ENCODE measurements at places on chromosomes 5 and 9.

GRCh38 chr5:9249231-9249630, 296.6 kb downstream of the SEMA5A start:
- no peak for DNase-seq

DNA sequence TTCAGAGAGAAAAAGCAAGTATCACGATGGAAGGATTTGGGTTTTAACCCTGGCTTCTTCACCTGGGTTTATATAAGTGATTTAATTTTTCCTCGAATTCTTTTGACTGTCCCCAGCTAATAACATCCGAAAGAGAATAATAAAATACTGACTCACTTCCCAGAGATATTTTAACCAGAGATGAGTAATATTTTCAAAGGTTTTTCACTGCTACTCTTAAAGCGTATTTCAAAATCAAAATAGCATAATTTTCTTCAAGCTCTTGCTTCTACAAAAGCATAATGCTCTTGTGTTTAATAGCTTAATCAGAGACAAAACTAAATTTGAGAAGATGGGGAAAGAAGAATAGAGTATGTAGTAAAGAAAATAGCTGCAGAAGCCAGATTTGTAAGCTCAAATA, 215.2 kb upstream of the PTGER4 start:
- DNase-seq, result no peak

GRCh38 chr9:120603010-120603409, 23.0 kb upstream of the CDK5RAP2 start:
- no peak for DNase-seq

DNA sequence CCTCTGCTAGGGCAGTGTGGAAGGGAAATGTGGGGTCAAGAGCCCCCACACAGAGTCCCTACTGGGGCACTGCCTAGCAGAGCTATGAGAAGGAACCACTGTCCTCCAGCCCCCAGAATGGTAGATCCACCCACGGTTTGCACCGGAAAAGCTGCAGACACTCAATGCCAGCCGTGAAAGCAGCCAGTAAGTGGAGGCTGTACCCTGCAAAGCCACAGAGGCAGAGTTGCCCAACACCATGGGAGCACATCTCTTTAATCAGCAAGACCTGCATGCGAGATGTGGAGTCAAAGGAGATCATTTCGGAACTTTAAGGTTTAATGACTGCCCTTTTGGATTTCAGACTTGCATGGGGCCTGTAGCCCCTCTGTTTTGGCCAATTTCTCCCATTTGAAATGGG, 52.2 kb downstream of the GKAP1 start:
- DNase-seq, result no peak

GRCh38 chr5:64595031-64595855, 89.4 kb downstream of the RGS7BP start:
- no peak for DNase-seq

GRCh38 chr9:121269642-121270254, 1.8 kb downstream of the GSN start:
- no peak for DNase-seq

DNA sequence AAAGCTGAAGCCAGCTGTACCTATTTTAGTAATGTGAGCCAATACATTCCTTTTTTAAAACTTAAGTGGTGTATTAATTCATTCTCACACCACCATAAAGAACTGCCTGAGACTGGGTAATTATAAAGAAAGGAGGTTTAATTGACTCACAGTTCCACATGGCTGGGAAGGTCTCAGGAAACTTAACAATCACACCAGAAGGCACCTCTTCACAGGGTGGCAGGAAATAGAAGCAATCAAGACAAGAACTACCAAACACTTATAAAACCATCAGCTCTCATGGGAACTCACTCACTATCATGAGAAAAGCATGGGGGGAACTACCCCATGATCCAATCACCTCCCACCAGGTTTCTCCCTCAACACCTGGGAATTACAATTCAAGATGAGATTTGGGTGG, 21.0 kb downstream of the ESM1 start:
- no peak for DNase-seq

DNA sequence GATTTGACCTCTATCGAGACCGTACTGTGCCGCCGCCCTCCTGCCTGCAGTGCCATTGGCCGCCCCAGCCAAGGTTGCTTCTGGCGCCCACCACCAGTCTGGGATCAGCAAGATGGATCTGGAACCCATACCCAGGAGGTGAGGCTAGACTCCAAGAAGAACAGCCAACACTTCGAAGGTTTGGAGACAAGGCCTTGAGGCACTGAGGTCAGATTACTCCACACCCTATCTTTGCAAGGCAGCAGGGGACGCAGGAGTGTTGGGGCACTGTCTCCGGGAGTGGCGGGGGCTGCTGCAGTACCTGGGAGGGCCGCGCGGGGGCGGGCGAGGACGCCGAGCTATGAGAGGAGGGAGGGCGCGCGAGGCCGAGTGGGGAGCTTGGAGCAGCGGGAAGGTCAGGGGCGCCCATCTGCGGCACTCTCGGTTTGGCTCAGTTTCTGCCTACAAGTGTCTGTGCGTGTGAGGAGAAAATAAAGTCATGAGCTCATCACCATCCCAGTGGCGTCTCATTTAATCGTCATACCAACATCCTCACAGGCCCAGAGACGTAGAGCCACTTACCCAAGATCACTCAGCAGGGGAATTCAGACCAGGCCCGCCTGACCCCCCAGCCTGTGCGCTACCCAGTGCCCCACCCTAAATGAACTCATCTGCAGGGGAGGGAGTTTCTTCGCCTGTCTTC, 20.5 kb upstream of the PSD2 start:
- peak; percentile 77 for DNase-seq

GRCh38 chr5:113081881-113082546, 105.4 kb downstream of the DCP2 start:
- DNase-seq, result peak; percentile 30

DNA sequence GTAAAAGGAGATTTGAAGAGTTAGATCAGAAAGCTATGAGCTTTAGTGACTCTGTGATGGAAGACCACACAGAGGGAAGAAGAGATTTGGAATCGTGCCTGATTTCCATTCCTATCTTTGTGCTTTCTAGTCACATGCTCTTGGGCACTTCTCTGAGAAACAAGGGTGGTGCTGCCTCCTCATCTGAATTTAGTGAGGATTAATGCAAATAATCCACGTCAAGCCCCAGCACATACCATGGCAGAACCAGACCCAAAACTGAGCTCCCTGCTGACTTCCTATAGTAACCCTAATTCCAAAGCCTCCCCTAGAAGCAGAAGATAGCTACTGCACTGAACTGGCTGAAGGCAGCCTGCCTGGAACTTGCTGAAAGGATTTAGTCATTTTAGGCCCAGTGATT, 17.7 kb downstream of the SLC45A2 start:
- no peak for DNase-seq

DNA sequence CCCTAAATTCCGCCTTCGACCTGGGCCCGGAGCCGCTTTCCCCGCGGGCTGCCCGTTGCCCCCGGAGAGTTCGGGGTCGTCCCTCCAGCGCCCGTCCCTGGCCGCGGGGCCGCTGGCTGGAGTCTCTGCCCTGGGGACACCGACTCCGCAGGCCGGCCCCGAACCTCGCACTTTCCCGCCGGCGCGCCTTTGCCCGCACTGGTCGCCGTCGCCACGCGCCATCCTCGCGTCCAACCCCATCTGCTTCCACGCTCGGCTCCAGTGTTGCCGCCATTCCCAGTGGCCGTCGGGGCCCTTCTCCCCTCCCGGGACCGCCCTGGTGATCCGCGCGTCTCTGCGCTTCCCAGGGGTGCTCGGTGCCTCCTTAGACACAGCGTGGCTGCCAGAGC, 11.0 kb downstream of the LHX3 start:
- DNase-seq, result no peak

- DNase-seq, result peak; percentile 67
These were observed 539.5 kb downstream of the EBF1 start for GRCh38 chr5:158560170-158560569.

GRCh38 chr5:117220730-117221129, 646.1 kb upstream of the SEMA6A start:
- no peak for DNase-seq

- DNase-seq, result no peak
These were observed 360.6 kb downstream of the PLK2 start for GRCh38 chr5:58099257-58099656.

- DNase-seq, result no peak
These were observed 350.8 kb downstream of the NFIB start for GRCh38 chr9:13963005-13963653.

DNA sequence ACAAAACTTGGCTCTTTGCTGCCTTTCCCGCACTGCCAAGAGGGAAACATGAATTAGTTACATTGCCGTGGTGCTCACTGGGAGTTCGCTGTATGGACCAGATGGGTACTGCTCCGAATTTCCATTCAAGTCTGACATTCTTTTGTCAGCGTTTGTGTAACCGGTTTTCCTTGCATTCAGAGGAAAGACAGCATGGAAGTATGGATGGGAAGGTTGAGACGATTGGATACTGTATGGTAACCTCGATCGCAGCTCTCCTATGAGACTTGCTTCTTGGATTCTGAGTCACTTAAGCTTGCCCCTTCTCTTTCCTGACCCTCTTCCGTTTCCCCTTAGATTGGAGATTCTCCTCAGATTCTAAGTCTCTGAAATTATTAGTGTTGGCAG, 625 bp upstream of the UBLCP1 start:
- peak; percentile 24 for DNase-seq

DNA sequence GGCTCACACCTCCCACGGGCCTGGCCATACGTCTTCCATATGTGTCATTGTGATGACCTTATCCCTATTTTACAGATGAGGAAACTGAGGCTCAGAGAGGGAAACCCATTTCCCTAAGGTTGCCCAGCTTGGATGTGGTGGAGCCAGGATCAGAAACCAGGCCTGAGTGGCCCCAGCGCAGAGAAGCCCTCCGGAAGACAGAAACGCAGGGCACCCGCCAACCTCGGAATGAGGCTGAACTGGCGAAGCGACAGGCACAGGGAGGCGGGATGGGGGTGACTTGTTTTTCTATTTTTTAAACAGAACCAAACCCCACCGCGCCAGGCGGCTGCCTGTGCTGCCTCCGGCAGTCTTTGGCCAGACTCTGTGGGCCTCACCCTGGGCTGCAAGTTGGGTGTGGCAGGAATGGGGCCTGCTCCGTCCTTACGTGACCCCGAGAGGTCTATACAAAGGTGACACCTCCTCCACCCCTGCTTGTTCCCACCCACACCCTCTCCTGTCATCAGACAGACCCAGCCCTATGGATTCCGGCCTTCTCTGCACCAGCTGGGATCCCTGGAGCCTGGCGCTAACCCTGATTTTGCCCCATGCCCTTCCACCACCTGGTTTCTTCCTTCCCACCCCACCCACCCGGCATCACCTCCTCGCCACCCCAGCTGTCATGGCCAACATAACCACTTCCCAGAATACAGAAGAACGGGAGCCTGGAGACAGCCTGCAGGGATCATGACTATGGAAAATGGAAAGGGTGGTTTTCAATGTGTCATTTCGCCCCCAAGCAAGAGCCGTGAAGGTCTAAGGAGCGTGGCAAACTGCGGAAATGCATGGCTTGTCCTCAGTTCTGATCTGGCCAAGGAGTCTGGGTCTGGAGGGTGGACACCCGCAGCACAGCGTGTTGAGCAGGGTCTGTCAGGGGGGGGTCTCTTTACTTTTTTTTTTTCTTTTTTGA, 23.6 kb downstream of the PLPP7 start:
- no peak for DNase-seq

- DNase-seq, result peak; percentile 10
These were observed 92.8 kb upstream of the RAD23B start for GRCh38 chr9:107190061-107190935.

- peak; percentile 74 for DNase-seq
These were observed 64.2 kb downstream of the MYO10 start for GRCh38 chr5:16871746-16872339.

DNA sequence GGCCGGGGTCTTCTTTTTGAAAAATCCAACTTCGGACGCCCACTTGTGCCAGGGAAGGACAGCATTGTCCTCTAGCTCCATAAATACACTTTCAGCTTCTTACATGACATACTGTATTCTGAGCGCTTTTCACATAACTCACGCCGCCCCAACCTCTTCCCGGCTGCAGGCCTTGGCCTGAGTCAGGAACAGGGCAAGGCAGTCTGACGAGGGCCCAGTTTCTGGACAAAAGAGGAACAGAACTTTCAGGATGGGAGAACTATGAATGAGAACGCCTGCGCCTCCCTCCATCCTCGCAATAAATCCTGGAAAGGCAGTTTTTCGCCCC, 650 bp downstream of the DCTN4 start:
- no peak for DNase-seq

- peak; percentile 41 for DNase-seq
These were observed 441.1 kb downstream of the EBF1 start for GRCh38 chr5:158658446-158659230.

DNA sequence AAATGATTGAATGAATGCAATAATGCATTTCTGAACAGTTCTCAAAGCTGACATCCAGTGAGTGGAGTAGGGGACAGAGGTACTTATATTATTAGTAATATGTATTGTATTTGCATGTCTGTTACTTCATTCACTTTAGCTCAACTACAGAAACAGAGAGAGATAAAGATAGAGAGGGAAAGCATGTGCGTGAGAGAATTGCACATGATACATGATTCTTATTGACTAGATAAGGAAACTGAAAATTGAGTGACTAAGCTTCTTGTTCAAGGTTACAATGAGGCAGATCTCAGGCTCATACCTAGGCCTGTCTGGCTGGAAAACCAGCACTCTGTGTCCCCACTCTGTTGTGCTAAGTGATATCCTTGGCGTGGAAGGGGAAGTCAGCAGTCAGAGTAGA, 337.7 kb upstream of the KLF4 start:
- DNase-seq, result no peak

DNA sequence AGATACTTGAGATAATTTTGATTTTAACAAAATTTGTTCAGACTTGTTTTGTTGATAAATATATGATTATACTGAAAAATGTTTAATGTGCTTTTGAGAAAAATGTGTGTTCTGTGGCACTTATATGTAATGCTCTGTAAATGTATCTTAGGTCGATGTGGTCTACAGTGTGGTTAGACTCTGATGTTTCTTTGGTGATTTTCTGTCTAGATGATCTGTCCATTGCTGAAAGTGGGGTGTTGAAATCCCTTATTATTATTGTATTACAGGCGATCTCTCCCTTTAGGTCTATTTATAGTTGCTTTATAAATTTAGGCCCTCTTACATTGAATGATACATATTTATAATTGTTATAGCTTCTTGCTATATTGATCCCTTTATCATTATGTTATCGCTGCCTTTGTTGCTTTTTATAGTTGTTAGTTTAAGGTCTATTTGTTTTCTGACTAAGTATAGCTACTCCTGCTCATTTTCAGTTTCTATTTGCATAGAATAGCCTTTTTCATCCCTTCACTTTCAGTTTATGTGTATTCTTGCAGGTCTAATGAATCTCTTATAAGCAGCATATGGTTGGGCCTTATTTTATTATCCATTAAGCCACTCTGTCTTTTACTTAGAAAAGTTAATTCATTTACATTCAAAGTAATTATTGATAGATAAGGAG, 124.3 kb downstream of the MRPS30 start:
- no peak for DNase-seq

DNA sequence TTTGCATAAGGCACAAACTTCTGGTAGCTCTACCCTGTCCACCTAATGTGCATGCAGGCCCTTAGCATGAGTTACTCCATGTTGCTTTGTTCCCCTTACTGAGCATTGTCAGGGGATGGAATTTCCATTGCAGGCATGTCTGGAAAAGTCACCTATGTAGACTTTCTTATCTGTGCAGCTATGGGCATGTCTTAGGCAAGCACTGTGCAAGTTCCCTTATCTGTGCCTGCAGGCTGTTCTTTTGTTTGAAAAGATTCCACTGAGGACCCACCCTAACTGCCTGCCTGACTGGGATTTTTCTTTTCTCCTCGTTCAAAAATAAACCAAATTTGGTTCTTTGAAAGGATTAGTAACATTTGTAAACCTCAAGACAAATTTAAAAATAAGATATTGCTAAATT, 587.0 kb downstream of the CDH18 start:
- no peak for DNase-seq

GRCh38 chr9:121206516-121207370, 5.1 kb upstream of the RAB14 start:
- DNase-seq, result no peak

Measured in adipocyte (in vitro differentiated cells).